ENCODE measurements at places on chromosomes 1 and 21.

- DNase-seq, result no peak
Measured at GRCh38 chr21:45199201-45199600, 88.5 kb downstream of the POFUT2 start.

GRCh38 chr1:182249201-182249676 lies 142.4 kb downstream of the GLUL start:
- no peak for DNase-seq

DNA sequence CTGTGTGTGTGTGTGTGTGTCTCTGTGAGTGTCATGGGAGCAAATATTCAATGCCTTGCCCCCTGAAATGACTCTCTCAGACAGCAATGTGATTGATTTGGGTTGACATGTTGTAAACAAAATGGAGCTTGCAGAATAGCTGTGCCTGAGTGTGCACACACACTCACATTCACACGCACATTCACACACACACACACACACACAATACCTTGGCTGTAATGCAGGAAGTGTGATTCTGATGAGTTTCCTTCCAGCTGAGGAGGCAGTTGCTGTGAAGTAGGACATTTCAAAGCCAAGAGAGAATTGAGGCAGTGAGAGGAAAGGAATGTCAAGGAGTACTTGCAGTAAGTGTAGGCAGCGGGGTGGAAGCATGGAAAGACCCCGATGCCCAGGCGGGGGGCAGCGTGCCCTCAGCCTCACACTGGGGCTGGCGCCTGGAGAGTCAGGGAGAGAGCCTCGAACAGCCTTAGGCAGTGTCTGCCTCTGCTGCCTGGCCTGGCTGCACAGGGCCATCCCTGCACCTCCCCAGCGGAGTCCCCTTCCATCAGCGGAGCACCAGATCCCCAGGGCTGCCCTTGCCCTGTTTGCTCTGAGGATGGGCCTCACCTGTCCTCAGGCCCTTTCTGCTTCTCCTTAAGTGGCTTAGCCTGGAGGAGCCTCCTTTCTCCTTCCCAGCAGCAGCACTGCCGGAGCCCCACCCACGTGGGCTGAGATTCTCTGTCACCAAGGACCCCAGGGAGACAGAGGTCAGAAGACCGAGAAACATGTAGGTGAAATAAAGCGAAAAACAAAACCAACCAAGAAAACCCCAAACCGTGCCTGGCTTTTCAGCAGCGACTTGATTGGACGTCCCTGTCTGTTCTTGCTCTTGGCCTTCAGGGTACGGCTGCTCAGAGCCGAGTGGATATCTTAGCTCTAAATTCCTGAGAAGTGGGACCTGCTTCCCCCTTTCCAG lies 9.2 kb downstream of the VASH2 start:
- DNase-seq, result no peak

DNA sequence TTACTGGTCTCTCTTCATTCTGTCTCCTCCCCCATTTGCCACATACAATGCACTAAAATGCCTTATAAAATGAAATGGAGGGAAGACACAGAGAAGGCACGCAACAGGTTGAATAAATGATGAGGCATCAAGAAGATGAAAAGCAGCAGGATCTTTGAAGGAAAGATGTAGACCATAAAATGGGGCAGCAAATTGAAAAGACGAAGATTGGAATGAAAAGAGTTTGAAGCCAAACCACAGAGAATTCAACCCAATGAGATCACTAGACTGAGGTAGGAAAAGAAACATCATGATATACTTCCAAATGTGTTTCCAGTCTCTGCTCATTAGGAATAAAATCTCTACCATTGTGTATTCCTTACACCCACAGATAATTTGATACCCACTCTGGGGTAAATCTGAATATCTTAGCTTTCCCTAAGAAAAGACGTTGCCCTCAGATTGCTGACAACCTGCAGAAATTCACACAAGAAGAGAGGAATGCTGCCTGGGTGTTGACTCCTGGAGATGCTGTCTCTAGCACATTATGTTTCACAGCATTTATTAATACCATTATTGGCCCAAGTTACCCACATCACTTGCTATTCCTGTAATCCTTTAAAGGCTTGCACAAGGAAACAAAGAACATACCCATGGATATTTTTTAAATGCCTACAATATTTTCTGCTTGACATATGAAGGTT lies 230.9 kb downstream of the LTN1 start:
- DNase-seq, result no peak

- DNase-seq, result peak; percentile 94
Measured at GRCh38 chr1:198258491-198258890, 101.7 kb downstream of the NEK7 start.

DNA sequence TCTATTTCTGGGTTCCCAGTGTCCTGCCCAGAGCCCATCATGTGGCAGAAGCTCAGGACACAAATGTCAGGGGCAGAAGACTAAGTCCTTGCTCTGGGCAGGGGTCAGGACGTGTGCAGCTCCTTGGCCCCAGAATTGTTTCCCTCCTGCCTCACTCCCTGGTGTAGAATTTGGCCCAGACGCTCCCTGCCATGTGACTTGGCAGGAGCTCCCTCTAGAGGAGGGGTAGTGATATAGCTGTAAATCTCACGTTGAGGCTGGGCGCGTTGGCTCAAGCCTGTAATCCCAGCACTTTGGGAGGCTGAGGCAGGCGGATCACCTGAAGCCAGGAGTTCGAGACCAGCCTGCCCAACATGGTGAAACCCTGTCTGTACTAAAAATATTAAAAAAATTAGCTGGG lies 91.2 kb downstream of the UBIAD1 start:
- DNase-seq, result no peak

DNA sequence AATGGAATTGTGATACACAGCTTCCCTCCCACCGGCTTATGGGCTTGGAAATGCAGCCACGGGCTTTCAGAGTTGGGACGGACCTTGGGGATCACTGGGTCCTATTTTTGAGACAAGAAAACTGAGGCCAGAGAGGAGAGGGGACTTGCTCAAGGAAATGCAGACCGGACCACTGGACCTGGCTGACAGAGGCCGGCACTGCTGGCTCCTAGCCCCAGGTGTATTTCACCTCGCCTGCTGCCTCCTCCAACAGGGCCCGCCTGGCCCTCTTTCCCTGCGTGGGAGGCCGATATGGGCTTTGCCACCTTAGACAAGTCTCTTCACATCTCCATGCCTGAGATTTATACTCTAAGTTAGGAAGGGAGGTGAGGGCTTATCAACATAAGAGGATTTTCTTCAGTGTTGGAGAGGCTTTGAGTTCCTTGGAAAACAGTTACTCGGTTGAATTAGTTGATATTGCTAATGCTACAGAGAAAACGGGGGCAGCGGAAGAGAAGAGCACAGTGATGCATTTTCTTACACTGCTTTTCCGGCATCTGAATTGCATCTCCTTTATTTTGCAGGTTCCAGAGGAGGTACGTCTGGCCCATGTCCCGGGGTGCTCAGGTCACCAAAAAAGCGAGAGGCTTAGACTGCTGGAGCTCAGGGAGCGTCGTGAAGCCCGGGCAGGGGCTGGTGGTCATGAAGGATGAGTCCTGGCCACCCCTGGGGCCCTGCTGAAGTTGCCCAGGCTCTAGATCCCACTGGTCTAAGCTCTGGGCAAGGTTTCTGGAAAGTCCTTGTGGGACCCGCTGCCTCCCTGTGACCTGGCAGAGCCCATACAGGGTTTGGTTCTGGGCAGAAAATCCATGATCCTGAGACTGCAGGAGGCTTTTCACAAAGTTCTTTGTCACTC lies 44.7 kb downstream of the CAPN2 start:
- DNase-seq, result no peak

DNA sequence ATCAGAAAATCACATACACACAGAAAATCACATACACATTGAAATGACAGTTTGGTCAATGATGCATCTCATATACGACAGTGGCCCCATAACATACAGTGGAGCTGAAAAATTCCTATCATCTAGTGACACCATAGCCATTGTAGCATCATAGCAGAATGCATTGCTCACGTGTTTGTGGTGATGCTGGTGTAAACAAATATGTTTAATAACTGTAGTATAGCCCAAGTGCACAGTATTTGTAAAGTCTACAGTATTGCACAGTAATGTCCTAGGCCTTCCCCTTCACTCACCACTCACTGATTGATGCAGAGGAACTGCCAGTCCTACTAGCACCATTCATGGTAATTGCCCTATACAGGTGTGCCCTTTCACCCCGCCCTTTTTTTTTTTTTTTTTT lies 30.1 kb upstream of the RUNX1 start:
- DNase-seq, result no peak

GRCh38 chr1:240820816-240821215 lies 208.9 kb upstream of the GREM2 start:
- no peak for DNase-seq

GRCh38 chr1:203306089-203306964 lies 1.0 kb downstream of the BTG2 start:
- DNase-seq, result peak; percentile 17

DNA sequence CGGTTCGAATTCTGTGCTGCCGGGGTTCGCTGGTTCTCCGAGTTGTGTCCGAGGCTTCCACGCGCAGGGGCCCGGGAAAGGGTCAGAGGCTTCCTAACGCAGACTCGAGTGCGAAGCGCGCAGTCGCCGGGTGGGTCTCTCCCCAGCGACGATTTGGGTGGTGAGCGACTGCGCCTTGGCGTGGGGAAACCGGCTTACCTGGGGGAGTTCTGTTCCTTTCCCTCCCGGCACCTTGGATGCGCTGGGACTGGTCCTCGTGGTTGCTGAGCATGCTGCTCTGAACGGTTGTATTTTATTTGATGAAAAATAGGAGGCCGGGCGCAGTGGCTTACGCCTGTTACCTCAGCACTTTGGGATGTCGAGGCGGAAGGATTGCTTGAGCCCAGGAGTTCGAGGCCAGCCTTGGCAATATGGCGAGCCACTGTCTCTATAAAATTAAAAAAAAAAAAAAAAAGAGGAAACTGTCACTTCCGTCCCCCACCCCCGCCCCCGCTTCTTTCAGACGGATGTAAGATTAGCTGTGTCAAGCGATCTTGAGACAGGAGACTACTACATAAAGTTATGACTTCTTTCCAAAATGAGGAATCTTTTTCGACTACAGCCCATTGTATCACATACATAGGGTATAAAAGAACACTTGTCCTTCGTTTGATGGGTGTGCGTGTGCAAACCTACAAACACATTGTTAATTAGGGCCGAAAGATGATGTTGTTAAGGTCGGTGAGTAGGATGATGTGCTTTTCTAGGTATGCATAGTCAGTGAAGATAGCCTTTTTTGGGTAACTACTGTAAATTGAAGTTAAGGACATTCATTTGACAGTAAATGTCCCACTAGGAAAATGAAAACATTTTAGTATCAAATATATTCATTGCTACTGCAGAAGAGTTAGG lies at the start of gene CCDC18:
Gene CCDC18 (plus strand): TSS at position 2 of the 891 bp plus-strand sequence. CDS start 2,638 bp downstream, outside the sequence.
- DNase-seq, result peak; percentile 25

- peak; percentile 54 for DNase-seq
Measured at GRCh38 chr1:60133000-60133673, 59.6 kb upstream of the C1orf87 start.

GRCh38 chr1:218394416-218394815 lies 49.3 kb downstream of the TGFB2 start:
- DNase-seq, result no peak

- DNase-seq, result no peak
Measured at GRCh38 chr1:201061049-201061448, 37.5 kb upstream of the KIF21B start.

Data from HCEC 1CT (cell line).